Aorta (tissue), 5 donors: ENCODE measurements at places on chromosomes 1 and 21.

GRCh38 chr1:48887796-48888195 is 111.1 kb upstream of the BEND5 start:
- no peak for DNase-seq

DNA sequence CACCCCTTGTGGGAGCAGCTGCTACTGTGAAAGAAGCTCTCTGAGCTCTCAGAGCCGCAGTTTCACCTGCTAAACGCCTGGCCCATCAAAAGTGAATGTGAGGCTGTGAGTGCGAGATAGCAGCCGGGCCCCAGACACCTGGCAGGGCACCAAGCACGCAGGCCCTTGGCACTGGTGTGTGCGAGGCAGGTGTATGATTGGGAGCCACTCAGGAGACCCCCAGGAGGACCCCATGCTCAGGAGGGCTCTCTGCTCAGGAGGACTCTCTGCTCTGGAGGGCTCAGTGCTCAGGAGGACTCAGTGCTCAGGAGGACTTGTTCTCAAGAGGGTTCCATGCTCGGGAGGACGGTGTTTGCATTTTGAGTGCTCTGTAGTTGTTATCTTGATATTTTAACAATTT is 14.3 kb upstream of the ADARB1 start:
- no peak for DNase-seq

GRCh38 chr1:24111996-24112779 is at the start of gene MYOM3:
Gene MYOM3, minus strand, starts transcription at chr1:24112135. Its CDS starts 3,499 bp downstream, at chr1:24108636.
- DNase-seq: peak; percentile 87

DNA sequence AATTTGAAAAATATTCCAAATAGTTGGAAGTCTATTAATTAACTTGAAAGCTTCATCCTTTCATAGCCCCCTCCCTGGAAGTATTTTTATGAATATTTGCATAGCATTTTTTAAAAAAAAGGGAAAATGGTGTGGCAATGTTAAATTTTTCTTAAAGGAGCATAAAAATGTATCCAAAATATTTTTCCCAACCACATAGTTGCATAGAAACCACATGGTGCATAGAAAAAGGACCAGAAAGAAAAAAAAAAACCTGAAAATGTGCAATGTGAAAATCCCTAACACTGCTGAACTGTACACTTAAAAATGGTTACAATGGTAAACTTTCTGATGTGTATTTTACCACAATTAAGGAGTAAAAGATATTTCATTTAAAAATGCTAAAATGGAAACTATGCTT is 8.0 kb downstream of the C1orf167 start:
- no peak for DNase-seq

DNA sequence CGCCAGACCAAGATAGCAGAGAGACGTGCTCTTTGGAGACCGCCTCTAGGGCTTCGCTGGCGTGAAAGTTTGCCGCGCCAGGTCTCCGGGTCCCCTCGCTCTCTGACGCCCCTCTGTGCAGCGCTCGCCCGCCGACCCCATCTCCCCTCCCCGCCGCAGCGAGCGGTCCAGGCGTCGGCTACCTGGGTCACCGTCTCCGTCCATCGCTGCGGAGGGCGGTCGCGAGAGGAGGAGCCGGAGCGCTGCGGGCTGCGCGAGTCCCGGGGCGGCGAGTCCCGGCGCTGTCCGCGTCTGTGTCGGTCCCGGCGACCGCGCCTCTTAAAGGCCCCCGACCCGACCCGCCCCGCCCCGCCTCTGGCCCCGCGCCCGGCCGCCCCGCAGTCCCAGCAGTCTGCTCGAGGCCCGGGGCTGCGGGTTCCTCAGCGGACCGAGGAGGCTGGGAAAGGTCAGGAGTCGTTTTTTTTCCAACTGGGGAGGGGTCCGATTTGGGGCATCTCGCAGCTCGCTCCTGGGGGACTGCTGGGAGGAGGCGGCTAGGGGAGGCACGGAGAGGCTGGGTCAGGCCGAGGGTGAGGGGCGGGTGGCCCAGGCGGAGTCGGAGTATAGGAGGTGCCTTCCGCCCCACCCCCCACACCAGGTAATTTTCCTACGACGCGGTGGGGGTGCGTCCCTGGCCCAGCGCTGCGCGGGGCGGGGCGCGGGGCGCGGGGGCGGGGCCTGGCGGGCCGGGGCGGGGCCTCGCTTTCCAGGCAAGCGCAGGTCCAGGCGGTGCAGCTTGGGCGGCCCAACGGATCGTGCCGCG is at the start of the genes FBXO2 and FBXO44:
Gene FBXO2 (minus strand): TSS at position 293 of the 802 bp plus-strand sequence. CDS start 89 bp downstream, at position 204.
Gene FBXO44 (plus strand): TSS at position 741 of the 802 bp plus-strand sequence. CDS start 959 bp downstream, outside the sequence.
- peak; percentile 83 for DNase-seq

DNA sequence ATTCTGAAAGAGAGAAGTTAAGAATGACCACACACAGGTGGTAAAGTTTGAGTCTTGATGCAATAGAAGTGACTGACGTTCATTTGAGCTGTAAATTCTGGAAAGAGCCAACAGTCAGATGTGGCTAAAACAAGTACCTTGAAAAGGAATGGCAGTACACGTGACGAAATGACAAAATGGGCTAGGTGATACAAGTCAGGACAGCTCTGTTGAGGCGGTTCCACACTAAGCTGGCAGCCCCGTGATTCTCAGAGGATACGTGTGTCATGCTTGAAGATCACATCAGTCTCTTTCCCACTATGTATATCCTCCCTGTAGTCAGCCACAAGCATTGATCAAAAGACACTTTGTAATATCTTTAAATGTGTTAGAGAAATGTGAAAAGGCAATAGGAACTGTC is 881.3 kb upstream of the ADGRL2 start:
- no peak for DNase-seq

GRCh38 chr1:228802386-228803220 is 67.3 kb downstream of the RHOU start:
- DNase-seq: no peak

- no peak for DNase-seq
Observed at GRCh38 chr1:89022167-89022959, at the start of gene GBP3. Gene GBP3, minus strand, starts transcription at chr1:89022866. Its CDS starts 2,145 bp downstream, at chr1:89020721.

DNA sequence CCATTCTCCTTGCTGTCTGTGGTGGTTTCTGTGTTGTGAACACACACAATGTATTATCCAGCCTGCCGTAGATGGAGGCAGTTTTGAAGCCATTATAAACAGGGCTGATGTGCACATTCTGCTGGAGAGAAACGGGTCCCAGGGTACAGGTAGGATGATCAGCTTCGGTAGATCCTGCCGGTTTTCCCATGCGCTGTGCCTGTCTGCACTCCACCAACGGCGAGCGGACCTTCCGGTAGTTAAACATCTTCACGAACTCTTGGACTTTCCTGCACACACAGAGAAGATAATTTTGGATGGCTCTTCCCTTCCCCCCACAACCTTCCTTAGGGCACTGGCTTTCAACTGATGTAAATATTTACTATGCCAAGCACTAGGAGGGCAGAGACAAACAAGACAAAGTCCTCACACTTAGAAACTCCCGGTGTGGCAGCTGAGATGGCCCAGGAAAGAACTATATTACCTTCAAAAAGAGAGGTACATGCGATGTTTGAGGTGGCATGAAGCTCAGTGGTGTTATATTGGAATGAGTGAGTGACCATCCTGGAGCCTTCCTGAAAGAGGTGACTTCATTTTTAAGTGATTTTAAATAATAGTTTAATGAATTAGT is 41.7 kb downstream of the ALPL start:
- no peak for DNase-seq

GRCh38 chr1:4652631-4653327 is 1.6 kb upstream of the AJAP1 start:
- peak; percentile 55 for DNase-seq

DNA sequence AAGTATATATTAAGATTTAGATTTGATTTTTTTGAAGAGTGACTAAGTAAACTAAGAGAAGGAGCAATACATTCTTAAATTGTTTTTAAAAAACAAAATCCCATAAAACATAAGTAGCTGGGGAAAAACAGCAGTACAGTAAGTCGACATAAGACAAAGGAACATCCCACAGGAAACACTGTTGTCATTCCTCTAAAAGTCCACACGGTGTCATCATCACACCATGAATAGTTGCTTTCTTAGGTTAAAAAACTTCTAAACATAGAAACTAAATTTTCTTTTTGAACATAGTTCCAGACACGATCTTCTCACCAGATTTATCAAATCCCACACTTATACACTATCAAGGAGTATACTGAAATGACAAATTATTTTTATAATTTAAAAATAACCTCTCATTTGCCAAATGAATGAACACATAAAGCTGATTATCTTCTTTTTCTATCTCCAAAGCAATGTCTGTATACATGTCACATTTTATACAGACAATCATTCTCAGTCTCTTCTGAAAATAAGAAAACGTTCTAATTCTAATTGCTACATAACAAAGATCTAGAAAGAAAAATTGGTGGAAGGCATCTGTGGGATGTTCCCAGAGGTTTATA is 15.8 kb downstream of the ODF2L start:
- DNase-seq: no peak
